ENCODE measurements at places on chromosomes 13 and 19.

DNA sequence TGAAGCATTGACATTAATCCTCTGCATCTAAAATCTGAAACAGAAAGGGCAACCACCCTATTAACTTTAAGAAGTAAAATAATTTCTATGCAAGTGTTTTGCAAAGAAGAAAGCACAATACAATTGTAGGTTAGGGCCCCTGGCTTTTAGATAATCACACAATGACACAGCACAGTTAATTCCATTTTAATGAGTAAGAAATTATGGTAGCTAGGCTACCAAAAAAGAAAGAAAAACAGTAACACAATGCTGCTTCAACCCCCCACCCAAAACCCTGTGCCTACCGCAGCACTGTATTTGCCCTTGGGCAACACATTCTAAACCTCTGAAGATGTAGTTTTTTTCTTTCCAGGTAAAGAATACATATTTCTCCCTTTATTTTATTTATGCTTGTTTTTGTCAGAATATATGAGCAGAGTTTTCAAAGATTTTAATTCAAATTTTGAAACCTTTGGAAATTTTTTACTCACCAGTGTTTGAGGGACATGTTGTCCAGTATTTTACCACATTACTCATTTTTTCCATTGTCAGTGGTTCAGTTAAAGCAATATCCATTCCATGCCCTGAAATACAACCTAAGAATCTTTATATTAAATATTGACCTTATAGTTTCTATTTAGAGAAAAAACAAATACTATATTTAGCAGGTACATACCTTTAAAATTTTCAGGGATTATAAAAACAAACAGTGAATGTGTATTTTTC lies 21.1 kb downstream of the SOHLH2 start:
- no peak for DNase-seq

DNA sequence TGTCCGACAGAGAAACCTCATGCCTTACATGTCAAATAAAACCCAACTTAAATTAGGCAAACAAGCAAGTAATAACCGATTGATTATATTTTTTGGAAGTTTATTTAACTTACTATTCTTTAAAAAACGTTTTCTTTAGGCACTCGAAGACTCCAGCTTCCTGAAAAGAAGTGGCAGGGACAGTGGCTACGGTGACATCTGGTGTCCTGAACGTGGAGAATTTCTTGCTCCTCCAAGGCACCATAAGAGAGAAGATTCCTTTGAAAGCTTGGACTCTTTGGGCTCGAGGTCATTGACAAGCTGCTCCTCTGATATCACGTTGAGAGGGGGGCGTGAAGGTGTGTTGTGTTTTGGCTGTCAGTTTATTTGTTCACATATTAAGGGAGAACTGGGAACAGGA lies 164.4 kb downstream of the LMO7 start:
- no peak for DNase-seq

DNA sequence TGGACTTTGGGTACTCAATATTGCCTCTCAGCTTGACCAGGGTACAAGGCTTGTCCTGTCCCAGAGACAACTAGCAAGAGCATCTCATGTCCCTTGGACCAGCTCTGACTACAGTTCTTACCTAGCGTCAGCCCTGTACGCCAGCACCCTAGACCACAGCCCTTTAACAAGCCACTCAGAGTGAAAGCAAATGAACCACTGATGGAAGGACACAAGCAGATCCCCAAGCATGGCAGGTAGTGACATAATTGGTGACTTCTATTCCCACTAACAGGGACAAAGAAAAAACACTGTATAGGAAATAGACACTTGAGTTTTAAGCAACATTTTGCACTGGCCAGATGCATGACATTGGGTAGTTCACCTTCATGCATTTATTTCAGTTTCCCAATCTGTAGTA lies 8.8 kb upstream of the LRCH1 start:
- no peak for DNase-seq

- DNase-seq, result no peak
These were observed 6.4 kb upstream of the IPO5 start for GRCh38 chr13:97946951-97947588.

DNA sequence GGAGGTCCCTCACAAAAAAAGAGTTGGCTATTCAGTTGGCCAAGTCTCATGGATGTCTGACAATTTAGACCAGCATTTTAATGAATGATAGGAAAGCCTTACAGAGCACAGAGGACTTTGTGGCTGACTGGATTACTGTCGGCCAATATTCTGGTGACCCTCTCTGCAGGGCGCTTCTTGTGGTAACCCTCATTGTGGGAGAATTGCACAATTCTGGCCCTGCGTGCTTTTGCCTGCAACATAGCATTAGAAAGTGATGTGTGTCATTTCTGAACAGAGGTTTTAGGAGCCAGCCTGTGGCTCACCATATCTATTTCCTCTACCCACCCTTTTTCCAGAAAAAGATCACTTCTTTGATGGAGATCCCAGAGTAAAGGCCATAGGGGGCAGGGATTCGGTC lies 71.4 kb downstream of the EFNB2 start:
- no peak for DNase-seq

DNA sequence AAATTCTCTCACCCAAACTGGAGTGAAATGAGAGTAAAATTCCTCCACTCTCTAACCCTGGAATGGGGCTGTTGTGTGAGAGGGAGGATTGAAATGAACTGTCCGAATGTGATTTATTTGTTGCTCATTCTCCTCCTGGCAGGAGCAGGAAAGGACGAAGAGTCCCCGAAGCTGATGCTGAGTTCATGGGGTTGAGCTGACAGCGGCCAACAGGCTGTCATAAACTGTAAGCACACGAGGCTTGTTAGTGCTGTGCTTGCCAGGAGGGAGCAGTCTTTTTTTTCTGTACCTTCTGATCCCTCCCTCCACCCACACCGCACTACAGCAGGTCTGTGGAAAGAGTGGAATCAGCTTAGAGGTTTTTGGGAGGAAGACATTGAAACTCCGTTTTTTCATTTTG lies 33.1 kb upstream of the ZNF331 start:
- DNase-seq, result no peak

DNA sequence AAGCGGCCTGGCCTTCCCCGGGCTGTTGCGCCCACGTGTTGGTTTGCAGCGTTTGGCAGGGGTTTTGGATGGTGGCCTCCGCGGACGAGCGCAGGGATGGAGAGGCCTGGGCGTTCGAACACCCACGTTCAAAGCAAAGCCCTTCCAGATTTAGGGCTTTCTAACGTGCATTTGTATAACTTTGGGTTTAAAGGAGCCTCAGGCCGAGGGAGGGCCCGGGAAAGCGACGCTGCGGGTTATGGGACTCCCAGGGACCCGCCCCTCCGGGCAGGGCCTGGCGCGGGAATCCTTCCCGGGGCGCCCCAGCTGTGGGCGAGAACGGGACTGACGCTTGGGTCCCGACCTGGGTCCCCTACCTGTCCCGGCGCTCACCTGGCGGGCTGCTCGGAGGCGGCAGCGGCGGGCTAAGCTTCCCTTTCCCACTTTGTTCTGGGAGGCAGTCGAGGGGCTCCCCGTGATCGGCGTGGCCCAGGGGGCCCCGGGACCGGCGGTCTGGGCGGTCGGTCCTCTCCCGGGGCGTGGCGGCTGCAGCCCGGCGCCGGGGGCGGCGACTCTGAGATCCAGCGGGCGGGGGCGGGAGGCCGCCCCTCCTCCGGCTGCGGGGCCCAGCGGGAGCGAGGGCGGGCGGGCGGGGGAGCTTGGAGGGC lies at the start of gene FBXO17:
FBXO17 (minus strand) TSS at position 529 of the 647 bp plus-strand sequence. CDS start 25,423 bp downstream, outside the sequence.
- peak; percentile 21 for DNase-seq
